Gastroesophageal sphincter (tissue), 4 donors: ENCODE measurements at places on chromosomes 3 and 15. TPM values are rescaled to one million over a fixed set of nuclear protein-coding genes. Genes with fewer than 3 reads are reported as not detected.

DNA sequence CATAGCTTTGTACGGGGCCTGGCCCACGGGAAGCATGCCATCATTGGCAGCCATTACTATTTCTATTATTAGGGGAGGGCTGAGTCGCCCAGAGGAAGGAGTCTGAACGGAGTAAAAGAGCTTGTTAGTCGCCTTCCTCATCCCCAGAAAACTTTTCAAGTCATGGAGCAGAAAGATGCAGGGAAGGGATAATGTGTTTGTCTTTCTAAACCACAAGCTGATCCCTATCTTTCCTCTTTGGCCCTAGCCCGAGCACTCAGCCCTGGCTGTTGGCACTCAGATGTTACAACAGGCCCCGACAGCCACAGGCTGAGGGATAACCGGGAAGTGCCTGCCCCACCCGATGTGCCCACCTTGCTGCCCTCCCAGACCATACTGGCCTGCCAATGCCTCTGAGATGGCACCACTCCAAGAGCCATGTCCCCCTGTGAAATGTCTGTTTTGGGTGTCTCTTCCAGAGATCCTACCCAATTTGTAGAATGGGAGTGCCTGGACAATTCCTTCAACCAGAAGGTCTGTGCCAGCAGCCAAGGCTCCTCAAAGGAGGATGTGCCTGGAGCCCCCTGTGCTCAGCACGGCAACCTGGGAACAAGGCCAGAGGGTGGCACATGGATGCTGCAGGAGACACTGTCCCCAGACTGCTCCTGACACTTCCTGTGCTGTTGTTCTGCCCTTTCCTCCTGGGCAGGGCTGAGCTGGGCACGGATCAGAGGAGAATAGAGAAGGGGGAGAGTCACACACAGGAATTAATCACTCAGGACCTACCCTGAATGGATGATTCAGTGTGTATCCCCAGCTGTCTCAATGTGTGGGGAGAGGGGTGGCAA lies 10.8 kb downstream of the PAK6 start:
- no peak for ATAC-seq

DNA sequence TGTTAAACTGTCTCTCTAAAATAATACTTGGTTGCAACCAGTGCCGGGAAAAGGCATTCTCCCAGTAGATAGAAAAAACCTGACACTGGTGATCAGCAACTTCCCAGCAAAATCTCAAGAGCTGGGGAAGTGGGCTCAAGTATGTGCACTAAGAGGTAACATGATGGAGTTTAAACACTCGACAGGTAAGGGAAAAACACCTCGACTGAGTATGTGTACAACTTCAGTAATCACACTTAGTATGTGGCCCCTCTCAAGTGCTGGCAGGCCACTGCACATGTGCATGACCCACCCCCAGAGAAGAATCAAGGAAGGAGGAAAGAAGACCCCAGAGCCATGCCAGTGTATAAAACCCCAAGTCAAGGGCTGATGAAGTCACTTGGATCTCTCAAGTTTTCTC lies 27.4 kb downstream of the SPESP1 start:
- no peak for ATAC-seq

The SLC24A5 gene
- not detected for total RNA-seq

DNA sequence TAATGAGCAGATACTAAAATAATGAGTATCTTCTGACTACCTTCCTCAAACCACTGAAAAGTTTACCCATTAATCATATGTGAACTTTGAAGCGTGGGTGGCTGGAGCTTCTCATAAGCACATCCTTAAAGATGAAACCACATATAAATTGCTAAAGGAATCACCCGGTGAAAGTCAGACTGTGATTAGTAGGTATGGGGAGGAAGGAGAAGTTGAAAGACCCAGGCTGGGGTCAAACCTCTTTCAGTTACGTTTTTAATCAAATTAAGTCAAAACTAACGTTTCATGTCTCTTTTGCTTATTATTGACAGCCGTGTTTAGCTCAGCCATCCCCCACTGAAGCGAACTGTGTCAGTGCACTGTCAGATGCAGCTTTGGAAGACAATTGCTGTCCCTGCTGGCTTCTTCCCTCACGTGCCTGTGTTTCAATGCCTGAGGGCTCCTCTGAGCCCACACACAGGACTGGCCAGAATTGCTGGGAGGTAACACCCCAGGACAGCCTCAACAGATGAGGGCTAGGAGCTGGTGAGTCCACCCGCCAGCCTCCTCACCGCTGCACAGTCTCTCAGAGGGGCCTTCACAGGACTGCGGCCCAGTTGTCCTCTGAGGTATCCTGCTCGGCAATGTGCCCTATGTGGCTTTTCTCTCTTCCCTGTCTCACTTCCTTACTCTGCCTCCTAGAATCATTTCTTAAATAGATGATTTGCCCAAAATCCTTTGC lies 29.3 kb upstream of the SH3BP5 start:
- ATAC-seq = peak; percentile 39

The LTF gene
- total RNA-seq = 1.2 TPM
